Epithelial cell of proximal tubule (primary cell): ENCODE measurements at places on chromosomes 4 and X.

DNA sequence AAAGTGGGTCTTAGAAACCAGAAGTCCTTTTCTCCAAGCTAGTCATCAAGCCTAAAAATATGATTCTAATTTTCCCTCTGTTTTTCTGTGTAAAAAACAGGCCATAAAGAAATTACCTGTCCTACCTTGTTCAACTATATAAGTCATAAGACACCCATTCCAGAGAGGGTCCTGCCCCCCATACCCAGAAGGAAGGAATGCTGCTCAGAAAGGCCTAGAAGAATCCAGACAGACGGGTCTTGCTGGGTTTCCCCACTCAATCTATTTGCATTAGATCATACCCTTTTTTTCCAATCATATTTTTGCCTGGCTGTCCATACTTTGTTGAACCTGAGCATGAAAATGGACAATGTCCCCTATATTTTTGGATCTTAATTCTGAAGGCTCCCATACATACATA, 16.3 kb upstream of the XAGE2 start:
- DNase-seq = no peak

- peak; percentile 20 for DNase-seq
Measured at GRCh38 chr4:76087007-76087769, 12.7 kb downstream of the ART3 start.

DNA sequence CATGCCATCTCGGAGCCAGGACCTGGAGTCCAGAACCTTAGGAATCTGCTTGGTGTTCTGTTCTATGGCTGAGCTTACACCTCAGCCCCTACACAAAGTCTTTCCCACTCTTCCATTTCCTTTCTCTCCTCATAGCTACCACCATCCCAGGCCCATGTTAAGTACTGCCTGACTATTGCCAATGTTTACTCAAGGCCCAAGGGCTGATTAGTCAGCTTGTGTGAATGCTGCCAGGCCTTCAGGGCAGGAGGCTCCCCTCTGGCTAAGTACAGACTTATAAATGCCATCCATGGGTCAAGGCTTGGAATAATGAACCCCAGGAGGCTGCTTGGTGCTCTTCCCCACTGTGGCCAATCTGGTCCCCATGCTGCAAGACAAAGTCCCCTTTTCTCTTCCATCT, 411.6 kb upstream of the MAGEB18 start:
- no peak for DNase-seq

DNA sequence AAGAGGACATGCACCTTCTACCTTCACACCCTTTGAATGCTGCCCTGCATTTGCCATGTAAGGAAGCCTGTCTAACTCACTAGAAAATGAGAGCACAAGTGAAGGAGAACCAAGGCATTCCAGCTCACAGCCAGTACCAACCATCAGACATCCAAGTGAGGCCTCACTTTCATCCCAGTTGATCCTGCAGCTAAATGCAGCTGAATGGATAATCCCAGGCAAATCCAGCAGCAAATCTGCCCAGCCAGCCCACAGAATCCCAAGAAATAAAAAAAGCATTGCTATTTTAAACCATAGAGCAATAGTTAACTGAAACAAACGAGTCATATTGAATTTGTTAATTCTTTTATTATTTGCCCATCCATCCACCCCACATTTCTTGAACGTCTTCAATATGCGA, 112.5 kb downstream of the C4orf33 start:
- DNase-seq = no peak

DNA sequence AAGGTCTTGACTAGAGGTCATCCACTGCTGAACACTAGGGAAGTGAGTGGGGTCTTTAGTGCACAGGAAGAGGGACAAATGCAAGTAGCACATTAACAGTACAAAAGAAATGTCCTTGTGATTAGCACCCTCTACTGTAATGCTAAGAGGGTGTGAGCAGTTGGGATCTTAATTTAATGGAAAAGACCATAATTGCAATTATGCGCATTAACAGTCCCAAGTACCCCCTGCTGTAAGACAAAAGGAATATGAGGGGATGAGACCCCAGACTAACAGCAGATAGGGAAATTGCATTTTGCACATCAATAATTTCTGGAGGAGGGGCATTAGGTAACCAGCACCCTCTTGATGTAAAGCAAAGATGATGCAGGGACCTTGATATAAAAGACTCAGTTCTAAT, 285.0 kb downstream of the CHIC1 start:
- no peak for DNase-seq

- DNase-seq = no peak
Measured at GRCh38 chrX:50747471-50747900, 66.5 kb downstream of the SHROOM4 start.

DNA sequence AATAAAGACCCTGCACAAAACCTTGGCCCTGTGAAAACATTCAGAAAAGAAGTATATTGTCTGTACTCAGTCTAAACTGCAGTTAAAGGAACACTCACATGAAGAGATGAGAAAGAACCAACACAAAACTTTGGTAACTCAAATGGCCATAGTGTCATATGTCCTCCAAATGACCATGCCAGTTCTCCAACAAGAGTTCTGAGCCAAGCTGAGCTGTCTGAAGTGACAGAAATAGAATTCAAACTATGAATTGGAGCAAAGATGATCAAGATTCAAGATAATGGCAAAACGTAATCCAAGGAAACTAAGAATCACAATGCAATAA, 739.3 kb upstream of the NDST4 start:
- DNase-seq = no peak

DNA sequence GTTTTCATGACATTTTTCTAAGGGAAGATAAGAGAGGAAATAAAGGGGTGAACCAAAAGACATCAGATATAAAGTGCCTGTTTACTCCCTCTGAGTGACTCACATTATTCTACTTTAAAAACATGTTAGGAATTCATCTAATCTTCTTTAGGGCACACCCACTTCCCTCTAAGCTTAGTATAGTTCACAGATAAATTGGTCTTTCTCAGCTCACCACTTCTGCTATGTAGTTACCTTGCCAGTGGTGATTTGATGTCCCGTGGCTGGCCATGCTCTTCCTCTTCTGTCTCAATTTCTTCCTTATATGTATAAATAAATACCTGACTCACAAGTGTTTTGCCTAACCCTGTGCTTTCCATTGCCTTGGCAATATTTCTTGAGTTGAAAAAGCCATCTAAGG, 96.8 kb downstream of the PDLIM5 start:
- peak; percentile 61 for DNase-seq

GRCh38 chr4:186249785-186250754, 15.9 kb upstream of the F11 start:
- DNase-seq = no peak

DNA sequence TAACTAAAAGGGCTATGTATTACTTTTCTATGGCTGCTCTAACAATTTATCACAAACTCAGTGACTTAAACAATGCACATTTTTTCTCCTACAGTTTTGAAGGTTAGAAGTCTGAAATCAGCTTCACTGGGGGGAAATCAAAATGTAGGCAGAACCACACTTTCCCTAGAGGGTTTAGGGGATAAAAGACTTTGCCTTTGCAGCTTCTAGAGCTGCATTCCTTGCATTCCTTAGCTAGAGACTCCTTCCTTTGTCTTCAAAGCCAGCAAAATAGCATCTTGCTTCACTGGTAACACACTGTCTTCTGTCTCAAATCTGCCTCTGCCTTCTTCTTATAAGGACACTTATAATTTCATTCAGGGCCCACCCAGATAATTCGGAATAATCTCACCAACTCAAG, 152.4 kb upstream of the SPIN4 start:
- no peak for DNase-seq

GRCh38 chr4:171473155-171473554, 340.0 kb upstream of the GALNTL6 start:
- no peak for DNase-seq

DNA sequence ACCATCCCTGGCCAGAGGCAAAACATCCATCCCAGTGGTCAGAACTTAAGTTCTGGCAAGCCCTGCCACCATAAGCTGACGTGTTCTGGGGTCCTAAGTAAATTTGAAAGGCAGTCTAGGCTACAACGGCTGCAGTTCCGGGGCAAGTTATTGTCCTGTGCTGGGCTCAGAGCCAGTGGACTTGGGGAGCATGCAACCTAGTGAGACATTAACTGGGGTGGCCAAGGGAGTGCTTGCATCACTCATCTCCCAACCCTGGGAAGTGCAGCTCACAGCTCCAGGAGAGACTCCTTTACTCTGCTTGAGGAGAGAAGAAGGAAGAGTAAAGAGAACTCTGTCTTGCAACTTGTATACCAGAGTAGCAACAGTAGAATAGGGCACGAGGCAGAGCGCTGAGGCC, 425.4 kb upstream of the PITX2 start:
- DNase-seq = no peak

DNA sequence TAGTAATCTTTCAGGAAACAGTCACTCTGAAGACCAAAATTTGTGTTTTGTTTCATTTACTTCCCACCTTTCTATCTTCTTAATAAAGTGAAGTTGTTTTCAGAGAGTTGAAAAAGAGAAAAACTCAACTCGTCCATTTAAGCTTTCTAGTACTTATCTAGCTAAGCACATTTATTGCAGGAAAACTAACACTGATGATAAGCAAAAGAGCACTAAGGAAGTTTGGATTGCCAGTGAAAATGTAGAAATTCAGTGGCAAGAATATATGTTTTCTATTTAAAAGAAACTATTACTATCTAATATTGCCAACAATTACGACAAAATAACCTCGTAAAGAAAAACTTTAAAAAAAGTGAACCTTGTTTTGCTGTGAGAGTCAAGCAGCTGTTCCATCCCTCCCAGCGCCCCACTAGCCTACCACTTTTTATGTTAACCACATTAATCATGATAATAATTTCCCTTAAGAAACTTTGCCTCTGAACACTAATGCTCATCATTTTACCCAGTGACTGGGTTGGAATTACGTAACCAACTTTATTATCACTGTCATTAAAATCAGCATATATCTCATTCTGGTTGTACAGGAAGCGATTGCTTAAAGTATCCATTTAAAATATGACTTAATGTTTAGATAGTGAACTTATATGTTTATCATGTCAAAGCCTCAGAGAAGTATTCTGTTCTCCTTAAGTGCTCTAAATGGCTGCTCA, 24.8 kb downstream of the SPRY1 start:
- no peak for DNase-seq

GRCh38 chr4:7420661-7421040, 14.1 kb downstream of the PSAPL1 start:
- no peak for DNase-seq

GRCh38 chr4:113435893-113436292, 325.6 kb downstream of the CAMK2D start:
- no peak for DNase-seq

DNA sequence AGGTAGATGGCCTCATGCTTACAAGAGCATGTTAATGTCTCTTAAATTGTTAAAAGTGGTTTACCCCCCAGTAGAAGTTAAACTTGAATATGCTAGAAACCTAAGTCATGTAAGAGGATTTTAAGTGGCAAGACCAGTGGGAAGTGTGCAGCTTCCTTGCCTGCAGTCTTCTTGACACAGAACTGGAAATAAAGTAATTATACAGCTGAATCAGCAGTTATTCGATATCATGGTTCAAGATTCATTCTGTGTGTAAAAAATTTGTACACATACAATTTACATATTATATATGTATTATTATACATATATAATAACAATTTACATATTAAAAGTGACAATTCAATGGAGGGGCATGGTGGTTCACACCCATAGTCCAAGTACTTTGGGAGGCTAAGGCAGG, 24.1 kb downstream of the UGT2B4 start:
- no peak for DNase-seq
